Prostate gland (tissue), 2 donors: ENCODE measurements at places on chromosomes 2 and 18. TPM values are rescaled to one million over a fixed set of nuclear protein-coding genes. Genes with fewer than 3 reads are reported as not detected.

GRCh38 chr2:145356056-145356455, 836.1 kb upstream of the ZEB2 start:
- DNase-seq = no peak
- no peak overlapping the region for H3K27ac ChIP-seq
- no peak overlapping the region for H3K4me3 ChIP-seq
- H3K4me1 ChIP-seq = no peaks in the 10 kb centered on the region
- H3K27me3 ChIP-seq = no peaks in the 10 kb centered on the region
- H3K36me3 ChIP-seq = no peaks in the 10 kb centered on the region

Gene HOXD9
- total RNA-seq = 5.9 TPM

DNA sequence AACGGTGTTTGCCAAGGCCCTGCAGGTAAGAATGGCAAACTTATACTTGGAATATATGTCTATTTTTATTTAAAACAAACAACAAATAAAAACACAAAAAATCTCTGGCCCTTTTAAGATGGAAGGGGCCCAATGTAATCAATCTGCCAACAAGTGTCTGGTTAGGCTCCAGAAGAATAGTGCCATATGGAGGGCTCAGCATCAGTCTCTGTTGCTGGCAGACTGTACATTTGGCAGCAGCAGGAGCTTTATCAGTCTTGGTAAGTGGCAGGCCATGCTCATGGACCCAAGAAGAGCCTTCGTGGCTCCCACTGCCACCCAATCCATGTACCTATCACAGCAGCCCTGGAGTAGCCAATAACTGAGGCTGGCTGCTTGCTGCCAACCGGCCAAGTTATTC, 101.1 kb downstream of the GALNT3 start:
- no peak overlapping the region for H3K27ac ChIP-seq
- no peaks in the 10 kb centered on the region for H3K36me3 ChIP-seq
- no peaks in the 10 kb centered on the region for H3K27me3 ChIP-seq
- no peak overlapping the region for H3K4me3 ChIP-seq

Gene NEURL3
- 8.9 TPM for total RNA-seq

- no peaks in the 10 kb centered on the region for H3K27me3 ChIP-seq
- no peaks in the 10 kb centered on the region for H3K4me1 ChIP-seq
- DNase-seq = no peak
- H3K4me3 ChIP-seq = no peak overlapping the region
- no peak overlapping the region for H3K27ac ChIP-seq
Observed at GRCh38 chr2:180289627-180290026, 282.5 kb upstream of the CWC22 start.

Gene ANKRD23
- 11.4 TPM for total RNA-seq

DNA sequence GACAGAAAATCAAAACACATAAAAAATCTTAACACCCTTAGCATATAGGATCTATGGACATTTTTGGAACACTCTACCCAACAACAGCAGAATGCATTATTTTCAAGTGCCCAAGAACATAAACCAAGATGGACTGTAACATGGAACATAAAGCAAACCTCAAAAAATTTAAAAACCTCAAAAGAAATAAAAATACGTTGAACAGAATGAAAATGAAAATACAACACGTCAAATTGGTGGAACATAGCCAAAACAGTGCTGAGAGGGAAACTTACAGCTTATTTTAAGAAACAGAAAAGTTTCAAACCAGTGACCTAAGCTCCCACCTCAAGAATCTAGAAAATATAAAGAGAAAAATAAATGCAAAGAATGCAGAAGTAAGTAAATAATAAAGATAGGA, 58.3 kb upstream of the BCL2L11 start:
- no peak for DNase-seq
- H3K27me3 ChIP-seq = no peaks in the 10 kb centered on the region
- no peak overlapping the region for H3K4me3 ChIP-seq
- no peaks in the 10 kb centered on the region for H3K36me3 ChIP-seq

Gene GAREM1
- total RNA-seq = 9.5 TPM

Gene PDE11A
- total RNA-seq = 14.9 TPM

- H3K36me3 ChIP-seq = no peaks in the 10 kb centered on the region
- H3K27me3 ChIP-seq = no peaks in the 10 kb centered on the region
- H3K4me1 ChIP-seq = no peaks in the 10 kb centered on the region
- no peak for DNase-seq
Observed at GRCh38 chr2:150620855-150621254, 133.4 kb upstream of the RND3 start.
